ENCODE measurements at places on chromosomes 16 and 17. TPM values are rescaled to one million over a fixed set of nuclear protein-coding genes. Genes with fewer than 3 reads are reported as not detected.

DNA sequence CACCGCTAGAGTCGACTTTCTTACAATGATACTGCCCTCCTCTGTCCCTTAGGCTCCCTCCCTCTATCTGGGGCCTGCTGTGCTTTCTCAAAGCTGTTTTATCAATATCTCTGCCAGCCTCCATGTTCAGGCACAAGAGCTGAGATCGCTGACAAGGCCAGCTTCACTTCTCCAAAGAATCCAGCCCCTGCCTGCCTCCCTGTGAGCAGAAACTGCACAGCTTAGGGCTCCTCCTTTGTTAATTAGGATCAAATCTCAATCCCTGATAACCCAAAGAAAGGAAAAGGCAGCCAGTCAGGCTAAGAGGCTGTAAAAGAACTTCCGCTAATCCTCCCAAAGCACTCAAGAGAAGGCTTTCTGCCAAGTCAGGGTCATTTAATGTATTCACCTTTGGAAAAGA, 616.0 kb upstream of the CDH11 start:
- DNase-seq, result no peak

GRCh38 chr16:52203096-52203495, 343.8 kb downstream of the TOX3 start:
- DNase-seq, result no peak

GRCh38 chr17:48517478-48517877, 13.3 kb downstream of the HOXB1 start:
- DNase-seq, result no peak

- DNase-seq, result peak; percentile 48
Observed at GRCh38 chr16:56357241-56357764, 68.0 kb downstream of the AMFR start.

- no peak for DNase-seq
Observed at GRCh38 chr17:6505425-6506142, 50.8 kb downstream of the PITPNM3 start.

GRCh38 chr16:87733190-87733589, 32.6 kb downstream of the KLHDC4 start:
- DNase-seq, result no peak

Gene TM4SF5
- not detected for total RNA-seq

Gene NPIPA7
- 27.4 TPM for total RNA-seq

Gene CXCL16
- total RNA-seq, result 2.2 TPM
